ENCODE measurements at places on chromosomes 7 and 10.

DNA sequence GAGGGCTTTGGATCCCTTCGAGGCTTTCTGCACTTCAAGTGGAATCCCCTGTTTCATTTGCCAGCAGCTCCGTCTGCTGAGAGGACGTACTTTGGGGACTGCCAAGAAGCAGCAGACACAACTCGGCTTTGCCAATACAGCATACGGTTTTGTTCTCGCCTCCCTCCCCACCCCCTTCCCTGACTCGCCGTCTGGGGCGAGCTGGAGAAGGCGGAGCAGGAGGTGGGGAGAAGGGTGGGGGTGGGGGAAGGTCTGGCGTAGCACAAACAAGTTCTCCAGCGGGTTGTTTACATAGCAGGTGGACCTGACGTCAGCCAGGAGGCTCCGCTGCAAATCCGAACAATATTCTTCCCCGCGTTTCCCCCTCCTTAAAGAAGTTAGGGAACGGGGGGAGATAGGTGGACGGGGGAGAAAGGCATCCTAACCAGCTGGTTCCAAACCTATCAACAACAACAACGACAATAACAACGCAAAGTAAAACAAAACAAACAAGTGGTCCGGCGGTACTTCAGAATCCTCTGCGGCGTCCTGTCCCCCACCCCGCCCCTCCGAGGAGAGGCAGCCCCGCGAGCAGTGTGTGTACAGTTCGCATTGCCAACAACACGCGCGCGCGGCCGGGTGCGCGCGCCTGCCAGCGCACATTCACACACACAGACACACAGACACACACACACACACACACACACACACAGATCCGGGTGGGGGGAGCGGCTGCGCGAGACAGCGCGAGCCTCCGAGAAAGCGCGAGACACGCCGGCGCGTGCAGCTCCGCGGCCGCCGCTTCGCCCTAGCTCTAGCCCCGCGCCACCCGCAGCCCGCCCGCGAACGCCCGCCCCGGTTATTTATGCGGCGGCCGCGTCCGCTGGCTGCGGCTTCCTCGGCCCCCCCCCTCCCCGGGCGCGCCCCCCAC, 167.0 kb upstream of the PPP1R3A start:
- no peak for DNase-seq

GRCh38 chr7:45703911-45704682, 129.9 kb downstream of the ADCY1 start:
- no peak for DNase-seq

GRCh38 chr10:20817116-20817515, 80.0 kb downstream of the NEBL start:
- no peak for DNase-seq

DNA sequence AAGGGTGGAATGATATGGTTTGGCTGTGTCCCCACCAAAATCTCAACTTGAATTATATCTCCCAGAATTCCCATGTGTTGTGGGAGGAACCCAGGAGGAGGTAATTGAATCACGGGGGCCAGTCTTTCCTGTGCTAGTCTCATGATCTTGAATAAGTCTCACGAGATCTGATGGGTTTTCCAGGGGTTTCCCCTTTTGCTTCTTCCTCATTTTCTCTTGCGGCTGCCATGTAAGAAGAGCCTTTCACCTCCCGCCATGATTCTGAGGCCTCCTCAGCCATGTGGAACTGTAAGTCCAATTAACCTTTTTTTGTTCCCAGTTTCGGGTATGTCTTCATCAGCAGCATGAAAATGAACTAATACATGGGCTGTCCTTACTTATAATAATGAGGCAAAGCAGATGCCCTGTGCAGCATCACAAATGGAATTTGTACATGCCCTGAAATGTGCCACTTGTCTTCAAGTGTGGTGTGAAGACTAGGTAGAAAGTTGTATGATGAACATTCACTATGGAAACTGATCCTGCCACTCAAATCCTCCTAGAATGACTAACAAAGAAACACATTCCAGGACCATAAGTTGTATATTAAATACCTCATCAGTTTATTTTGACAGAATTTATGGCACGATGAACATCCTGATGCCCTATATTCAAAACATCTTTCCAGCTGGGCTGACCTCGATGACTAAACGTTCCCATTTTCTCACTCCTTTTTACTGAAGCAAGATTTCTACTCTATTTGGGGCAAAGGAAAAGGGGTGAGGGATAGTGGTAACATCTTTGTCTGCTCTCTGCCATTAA, 122.8 kb upstream of the CTTNBP2 start:
- DNase-seq: no peak

- DNase-seq: no peak
Measured at GRCh38 chr7:27834179-27834921, 94.4 kb downstream of the TAX1BP1 start.

- DNase-seq: no peak
Measured at GRCh38 chr7:107173691-107174406, 5.0 kb downstream of the HBP1 start.
